ENCODE measurements at places on chromosomes 5 and 9.
A peak's percentile ranks its signal among the peaks of the same experiment; 100 is the strongest.

DNA sequence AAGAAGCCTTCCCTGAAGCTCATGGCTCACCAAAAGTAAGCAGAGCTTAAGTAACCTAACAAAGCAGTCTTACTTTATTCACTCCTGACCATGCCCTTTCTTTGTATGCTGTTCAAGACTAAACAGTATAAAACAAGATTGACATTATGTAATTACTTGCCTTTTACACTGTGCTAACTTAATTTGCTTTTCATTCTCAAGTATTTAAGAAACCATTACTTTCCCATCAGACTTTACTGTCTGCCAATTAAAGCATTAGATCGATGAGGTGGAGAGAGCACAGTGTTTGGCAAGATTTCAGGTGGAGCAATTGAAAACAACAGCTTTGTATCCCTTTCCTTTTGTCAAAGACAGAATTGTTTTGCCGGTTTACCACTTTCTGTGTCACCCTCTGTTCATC, 98.2 kb downstream of the RORB start:
- DNase-seq, result no peak

DNA sequence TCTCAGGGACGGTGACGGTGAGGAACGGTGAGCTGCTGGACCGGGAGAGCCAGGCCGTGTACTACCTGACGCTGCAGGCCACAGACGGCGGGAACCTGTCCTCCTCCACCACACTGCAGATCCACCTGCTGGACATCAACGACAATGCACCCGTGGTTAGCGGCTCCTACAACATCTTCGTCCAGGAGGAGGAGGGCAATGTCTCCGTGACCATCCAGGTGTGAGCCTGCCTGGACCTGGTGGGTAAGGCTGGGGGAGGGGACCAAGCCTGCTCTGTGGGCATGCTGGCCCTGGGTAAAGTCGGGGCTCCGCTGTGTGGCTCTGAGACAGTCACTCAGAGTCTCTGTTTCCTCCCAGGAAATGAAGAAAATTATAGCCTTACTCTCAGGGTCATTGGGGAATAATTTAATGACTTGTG, 29.3 kb downstream of the CDHR2 start:
- DNase-seq, result peak; percentile 53

- DNase-seq, result no peak
Measured at GRCh38 chr5:64854855-64855254, 86.1 kb downstream of the CWC27 start.

- peak; percentile 81 for DNase-seq
Measured at GRCh38 chr5:35856765-35857351, at the start of gene IL7R. TSS of gene IL7R (plus strand) at chr5:35856891. CDS start at chr5:35856978, 87 bp downstream.

GRCh38 chr5:174491761-174492350, 232.5 kb upstream of the MSX2 start:
- no peak for DNase-seq

DNA sequence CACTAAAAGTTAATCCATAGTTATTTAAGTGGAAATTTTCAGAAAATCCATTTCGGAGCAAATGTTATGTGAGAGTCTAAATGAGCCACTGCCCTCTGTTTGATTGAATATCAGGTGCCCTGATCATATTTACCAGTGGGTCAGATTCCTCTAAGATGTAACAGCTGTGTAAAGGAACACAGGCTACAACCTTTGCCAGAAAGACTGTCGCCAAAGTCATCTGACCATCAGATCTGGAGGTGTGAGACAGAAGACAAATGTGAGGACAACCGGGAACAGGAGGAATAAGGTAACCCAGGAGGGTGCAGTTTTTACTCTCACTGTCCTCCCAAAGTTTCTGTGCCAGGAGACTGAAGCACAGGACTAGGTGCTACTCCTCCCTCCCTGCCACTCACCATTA, 90.8 kb downstream of the CAAP1 start:
- no peak for DNase-seq

DNA sequence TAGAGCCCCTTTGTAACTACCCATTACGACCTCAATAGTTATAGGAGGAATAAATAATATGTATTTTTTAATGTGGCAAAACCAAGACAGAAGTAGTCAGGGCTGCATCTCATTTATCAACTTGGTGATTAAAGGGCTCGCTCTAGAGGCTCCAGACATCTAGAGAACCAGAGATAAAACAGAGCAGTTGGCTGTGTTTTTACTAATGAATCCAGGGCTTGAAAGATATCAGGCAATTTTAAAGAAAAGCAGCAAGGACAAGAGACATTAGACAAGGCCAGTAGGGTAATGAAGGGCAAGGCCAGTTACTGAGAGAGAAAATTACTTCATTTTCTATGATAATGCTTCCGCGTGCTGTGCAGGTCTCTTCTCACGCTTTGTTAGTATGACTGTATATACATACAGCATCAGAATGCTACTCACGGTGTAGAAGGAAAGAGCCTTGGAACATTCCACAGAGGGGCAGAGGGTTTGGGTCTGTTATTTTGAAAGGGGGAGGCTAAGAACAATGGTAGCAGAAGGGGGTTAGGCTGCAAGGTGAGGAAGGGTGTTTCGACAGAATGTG, 110.4 kb downstream of the SEMA6A start:
- DNase-seq, result no peak

DNA sequence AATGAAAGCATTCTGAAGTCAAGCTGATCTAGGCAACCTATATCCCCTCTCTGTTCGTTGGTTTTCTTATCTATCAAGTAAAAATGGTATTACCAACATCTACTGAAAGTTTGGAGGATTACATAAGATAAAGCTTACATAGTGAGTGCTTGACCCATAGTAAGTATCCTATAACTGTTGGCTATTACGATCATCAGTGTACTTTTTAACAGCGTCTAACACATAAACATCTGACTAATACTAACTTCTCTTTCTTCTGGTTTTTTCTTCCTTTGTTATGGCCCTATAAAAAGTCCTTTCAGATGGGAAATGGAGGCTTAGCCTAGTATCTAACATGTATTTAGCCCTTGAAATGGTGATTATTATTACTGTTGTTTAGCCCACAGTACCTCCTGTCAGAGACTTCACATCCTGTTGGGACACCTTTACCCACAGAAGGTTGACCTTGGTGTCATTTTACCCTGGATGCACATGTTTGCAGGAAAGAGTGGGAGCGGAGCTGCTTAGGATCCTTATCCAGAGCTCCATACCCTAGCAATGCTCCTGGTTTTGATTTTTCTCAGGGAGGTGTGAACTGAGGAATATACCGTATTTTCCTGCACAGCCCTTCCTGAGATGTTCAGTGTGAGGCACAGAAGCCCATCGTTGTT, 6.0 kb downstream of the INSYN2B start:
- no peak for DNase-seq

GRCh38 chr5:62326702-62327101, 20.7 kb downstream of the KIF2A start:
- no peak for DNase-seq

DNA sequence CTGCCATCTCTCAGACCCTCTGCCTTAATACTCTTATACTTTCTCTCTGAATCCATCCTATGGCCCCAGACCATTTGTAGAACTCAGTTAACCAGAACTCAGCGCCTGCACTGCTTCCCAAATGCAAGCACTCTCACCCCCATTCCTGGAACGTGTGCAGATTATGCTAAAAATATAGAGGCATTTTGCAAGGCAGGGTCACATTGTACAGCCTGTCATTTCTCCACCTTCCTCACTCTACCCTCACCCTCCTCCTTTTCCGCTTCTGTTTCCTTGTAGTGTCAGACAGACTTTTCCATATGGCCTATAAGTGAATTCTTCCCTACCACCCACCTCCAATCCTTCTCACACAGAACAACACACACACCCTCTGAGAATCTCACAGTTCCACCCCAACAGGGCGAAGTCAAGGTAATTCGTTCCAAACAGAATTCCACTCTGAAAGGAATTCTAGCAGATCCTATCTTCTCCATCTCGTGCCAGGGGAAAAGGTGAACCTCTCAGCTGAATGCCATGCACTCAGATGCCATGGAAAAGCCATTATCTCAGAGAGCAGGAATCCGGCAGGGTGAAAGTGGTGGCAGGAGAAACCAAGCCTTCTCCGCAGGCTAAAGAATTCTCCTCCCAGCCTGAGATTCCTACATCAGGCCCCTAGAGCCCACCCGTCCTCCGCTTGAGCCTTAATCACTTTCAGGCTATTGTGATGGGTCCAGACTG, 25.3 kb downstream of the GGTA1 start:
- DNase-seq, result no peak

- DNase-seq, result no peak
Measured at GRCh38 chr9:83459830-83460229, 78.4 kb downstream of the FRMD3 start.

DNA sequence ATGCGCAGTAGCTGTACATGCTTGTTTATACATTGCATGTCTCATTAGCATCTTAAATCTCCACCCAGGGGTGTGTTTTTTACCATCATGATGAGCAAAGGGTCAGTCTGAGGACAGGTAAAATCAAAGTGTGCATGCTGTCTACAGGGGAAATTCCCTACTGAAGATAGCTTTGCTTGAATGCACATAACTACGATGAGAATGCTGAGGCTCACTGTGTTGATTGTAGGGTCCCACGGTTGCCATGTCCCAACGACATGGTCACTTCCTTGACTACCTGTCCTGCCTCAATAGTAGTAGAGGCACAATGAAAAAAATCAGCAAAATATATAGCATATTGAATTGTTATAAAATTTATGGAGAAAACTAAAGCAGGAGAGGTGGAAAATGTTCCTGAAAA, 95.6 kb upstream of the TUSC1 start:
- DNase-seq, result no peak

DNA sequence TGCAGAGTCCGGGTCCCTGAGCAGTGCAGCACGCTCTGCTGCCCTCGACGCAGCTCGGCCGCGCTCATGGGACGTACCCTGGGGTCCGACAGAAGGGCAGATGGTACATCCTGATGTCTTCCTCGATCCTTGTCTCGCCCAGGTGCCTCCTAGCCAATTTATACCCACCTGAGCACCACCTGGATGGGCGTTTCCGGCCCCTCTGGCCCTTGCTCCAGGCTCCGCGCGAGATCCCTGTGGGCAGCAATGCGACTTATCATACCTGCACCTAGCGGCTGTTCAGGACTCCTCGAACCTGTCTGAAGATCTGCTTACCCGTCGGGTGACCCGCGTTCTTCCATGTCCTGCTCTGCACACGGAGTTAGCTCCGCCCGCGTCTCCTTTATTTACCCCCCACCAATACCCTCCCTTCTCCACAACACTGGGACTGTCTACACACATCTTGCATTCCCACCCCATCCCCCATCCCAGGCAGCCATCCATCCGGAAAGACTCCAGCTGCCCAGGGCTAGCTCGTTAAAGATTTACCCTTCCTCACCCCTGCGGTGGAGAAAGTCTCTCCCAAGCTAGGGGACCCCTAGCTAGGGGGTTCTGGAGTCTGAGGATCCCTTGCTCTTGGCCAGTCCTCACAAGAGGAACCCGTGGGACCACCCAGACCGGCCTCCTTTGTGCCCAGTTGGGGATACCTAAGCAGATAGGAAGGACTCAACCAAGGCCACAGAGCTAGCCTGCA, at the start of gene KIF12:
TSS of gene KIF12 (minus strand) at position 357 of the 733 bp plus-strand sequence. CDS start at position 341, 16 bp downstream.
- no peak for DNase-seq

GRCh38 chr9:110414471-110414870, 76.8 kb upstream of the TXNDC8 start:
- no peak for DNase-seq

- DNase-seq, result no peak
Measured at GRCh38 chr5:174211277-174211626, 165.7 kb downstream of the NSG2 start.

DNA sequence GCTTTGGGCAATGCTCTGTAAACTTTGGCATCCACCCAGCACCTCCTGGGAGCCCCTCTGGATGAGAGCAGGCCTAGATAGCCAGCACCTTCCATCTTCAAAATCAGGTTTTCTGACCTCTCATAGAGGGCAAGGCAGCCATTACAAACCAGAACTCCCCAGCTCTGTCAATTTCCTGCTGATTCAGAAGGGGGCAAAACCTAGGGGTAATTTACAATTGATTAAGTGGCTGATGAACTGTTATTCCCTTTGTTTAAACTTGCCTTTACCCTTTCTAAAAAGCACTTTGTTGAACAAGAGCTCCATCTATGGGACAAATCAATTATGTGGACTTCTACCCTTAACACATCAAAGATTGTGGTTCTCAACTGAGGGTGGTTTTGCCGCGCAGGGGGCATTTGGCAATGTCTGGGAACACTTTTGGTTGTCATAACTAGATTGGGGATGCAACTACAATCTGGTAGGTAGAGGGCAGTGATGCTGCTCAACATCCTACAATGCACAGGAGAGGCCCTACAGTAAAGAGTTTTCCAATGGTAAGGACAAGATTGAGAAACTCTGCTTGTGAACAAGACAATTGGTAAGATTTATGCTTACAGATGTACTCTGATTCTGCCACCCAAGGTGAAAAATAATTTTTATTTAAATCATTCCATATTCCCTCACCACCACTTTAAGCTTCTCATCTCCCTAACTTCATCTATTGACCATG, 184.1 kb downstream of the MARCHF11 start:
- no peak for DNase-seq

DNA sequence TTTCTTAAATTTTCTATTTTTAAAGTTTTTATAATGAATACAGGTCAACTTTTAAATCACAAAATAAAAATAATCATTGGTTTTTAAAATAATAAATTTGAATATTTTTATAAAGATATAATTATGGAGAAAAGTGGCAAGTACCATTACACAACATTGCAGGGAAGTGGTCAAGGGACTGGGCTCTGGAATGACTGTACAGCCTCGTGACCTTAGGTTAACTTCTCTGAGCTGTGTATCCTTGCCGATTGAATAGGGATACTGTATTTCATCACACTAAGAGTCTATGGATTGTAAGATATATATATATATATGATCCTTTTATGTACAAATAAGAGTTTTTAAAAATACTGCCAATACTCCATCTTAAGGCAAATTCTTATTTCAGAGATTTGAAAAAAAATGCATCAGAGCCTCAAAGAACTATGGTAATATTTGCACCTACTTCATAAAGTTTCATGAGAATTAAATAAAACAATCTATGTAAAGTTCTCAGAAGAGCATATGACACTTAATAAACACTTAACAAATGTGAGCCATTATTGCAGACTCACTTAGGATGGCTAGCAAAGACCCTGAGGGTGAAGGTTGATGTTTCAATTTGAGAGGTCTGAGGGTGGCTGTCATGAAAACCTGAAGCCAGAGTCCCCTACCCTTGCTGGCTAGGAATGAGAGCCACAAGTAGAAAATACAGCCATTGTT, 136.5 kb downstream of the CCDC192 start:
- no peak for DNase-seq

DNA sequence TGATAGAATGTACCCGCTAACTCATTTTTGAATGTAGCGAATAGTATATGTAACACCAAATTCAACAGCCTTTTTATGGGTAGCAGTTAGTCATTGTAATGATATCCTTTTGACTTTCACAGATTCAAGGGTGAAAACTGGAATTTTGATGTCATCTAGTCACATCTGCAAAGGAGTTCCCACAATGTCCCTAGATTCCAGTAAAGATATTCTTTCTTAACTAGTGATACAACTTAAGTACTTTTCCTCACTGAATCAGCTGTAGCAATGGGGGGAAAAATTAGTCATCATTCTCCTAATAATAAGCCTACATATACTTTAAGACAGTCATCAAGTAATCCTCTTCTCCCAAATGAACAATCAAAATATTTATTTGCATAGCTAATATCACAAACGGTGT, 11.5 kb upstream of the SSBP2 start:
- no peak for DNase-seq

GRCh38 chr9:126531035-126531571, 82.6 kb upstream of the LMX1B start:
- DNase-seq, result no peak

All from CD4-positive, alpha-beta T cell treated with Interleukin-21 for 1 hour (primary cell).